ENCODE measurements at places on chromosomes 5 and 9.

DNA sequence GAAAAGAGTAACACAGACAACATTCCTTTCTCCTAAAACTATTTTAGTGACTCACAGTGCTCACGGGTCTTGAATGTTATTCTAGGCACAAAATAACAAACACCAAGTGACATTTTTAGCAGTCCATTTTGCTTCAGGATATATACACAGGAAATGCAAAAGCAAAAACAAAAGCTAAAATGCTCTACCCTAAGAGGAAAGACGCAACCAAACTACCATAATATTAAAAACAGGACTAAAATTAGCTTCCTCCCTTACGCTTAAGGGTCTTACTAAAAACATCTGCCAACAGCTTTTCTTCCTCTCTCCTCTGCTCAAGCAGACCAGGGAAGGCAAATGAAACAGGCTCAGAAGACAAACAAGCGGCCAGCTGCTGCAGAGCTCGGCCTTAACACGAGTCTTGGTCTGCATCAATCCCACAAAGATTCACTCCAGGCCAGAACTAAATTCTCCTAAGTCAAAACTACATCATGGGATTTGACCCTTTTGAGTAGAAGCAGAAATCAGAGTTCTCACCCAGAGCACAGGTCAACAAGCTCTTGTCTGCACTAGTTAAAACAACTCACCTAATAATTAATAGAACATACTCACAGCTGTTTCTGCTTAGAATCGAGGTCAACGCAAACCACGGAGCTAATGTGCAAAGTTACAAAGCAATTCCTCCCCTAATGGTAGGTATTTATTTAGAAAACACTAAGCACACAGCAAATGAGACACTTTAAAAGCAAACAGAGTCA is 62.3 kb downstream of the RAPGEF1 start:
- DNase-seq, result peak; percentile 48

GRCh38 chr9:28938981-28939380 is 1365.7 kb upstream of the C9orf72 start:
- no peak for DNase-seq

- DNase-seq, result no peak
Observed at GRCh38 chr5:103445426-103446035, 117.1 kb downstream of the NUDT12 start.

GRCh38 chr5:102981957-102982635 is 137.8 kb downstream of the GIN1 start:
- DNase-seq, result no peak

DNA sequence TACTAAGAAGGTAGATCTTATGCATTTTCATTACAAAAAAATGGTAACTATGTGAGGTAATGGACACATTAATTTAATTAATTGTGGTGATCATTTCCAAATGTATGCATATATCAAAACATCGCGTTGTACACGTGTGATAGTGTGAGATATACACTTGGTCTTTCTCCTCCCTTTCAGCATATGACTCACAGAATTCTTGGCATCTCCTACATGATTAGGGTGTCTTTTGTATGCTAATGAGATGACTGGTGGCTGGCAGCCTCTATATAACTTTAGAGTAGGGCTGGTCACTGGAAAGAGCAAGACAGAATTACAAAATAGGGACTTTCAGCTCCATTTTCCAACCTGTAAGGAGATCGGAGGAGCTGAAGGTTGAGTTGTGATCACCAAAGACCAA is 1167.6 kb downstream of the CDH12 start:
- DNase-seq, result no peak

DNA sequence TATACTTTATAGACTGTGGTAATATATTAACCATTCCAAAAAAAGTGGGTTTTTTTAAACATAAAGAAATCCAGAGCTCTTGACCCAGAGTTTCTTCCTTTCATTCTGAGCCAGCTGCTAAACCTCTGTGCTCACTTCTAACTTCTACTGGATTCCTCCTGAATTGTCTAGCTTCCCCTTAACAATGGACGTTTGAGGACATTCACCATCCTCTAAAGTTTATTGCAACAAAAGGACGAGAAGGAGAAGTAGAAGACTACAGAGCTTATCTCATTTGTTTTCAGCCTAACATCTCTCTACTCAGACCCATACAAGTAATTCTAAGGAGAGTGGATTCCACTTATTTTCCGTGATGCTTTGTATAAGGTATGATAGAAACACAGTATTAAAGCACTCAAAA is 284.2 kb downstream of the MAST4 start:
- DNase-seq, result no peak

DNA sequence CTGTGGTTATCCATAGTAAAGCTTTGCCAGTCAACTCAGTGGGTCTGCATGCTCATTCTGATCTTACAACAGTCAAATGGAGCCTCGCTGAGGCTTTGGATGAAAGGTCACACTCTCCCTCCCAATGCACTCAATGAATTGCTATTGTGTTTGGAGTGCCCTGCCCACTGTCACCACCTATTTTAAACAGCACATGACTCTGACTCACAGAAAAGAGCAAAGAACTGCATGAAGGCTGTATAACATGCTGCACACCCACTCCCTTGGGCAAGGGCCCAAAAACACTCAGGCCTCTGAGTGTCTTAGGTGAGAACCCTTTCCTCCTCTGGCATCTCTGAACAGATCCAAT is 118.7 kb upstream of the CCDC112 start:
- no peak for DNase-seq

DNA sequence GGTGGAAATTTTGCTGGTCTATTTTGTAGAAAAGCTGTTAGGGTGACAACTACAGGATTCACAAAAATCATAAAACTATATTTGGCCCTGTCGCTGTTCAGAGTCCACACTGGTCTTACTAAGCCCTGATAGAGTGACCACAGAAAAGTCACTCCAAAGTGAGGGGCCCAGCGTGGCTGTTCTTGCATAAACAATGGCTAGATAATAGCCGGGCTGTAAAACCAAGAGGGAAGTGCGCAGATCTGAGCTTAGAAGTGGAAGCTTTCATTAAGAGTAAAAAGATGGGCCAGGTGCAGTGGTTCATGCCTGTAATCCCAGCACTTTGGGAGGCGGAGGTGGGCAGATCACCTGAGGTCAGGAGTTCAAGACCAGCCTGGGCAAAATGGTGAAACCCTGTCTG is 15.5 kb upstream of the CTSL start:
- no peak for DNase-seq

GRCh38 chr9:33800886-33801285 is 5.5 kb downstream of the PRSS3 start:
- no peak for DNase-seq

- DNase-seq, result no peak
Observed at GRCh38 chr9:11356067-11356466, 743.3 kb upstream of the PTPRD start.

GRCh38 chr5:154542581-154542980 is 64.6 kb upstream of the HAND1 start:
- no peak for DNase-seq

Measured in AG04450 (cell line).